ENCODE measurements at places on chromosomes 4 and X. TPM values are rescaled to one million over a fixed set of nuclear protein-coding genes. Genes with fewer than 3 reads are reported as not detected.

Gene TEX28
- not detected for total RNA-seq

Gene ZAR1
- total RNA-seq, result not detected

Gene ADAMTS3
- total RNA-seq, result 3.0 TPM

Gene DUX4
- total RNA-seq, result not detected

Gene CCSER1
- not detected for total RNA-seq

GRCh38 chrX:81241753-81242152, 39.9 kb downstream of the SH3BGRL start:
- no peak for DNase-seq

- DNase-seq, result peak; percentile 74
Observed at GRCh38 chr4:177450426-177451107, 8.3 kb upstream of the AGA start.

- DNase-seq, result no peak
Observed at GRCh38 chrX:38050806-38051205, 44.5 kb downstream of the SYTL5 start.

DNA sequence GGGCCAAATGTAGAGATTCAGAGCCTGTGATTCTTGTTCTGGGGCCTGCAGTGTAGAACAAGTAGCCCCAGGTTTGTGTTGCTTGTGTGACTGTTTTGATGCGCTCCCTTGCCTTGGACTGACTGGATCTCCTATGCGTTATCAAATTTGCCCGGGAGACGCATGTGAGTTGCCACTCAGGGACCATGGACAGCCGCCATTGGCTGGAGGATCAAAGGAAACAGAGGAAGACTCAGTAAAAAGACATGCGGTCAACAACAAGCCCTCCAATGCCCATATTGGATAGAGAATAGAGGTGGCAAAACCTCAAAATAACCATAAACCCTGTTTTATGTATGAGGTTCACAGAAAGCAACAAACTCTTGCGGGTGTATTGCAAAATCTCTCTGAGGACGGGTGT, 327.5 kb upstream of the IGFBP7 start:
- DNase-seq, result no peak

DNA sequence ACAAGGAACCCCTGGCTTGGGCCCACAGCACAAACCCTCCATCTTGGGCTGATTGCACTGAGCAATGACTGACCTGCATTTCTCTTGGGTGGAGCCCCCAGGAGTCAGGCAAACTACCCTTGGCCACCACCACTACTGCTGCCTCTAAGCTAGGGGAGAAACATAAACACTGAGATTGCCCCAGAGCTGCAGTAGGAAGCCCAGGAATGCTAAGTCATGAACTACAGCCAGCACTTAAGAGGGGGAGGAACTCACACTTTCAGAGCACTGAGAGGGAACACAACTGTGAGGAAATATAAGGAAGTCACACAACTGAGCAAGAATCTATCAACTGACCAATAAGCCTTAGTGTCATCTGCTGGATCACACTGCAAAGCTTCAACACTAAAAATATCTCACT, 111.6 kb upstream of the PPP3CA start:
- DNase-seq, result peak; percentile 45

- peak; percentile 78 for DNase-seq
Observed at GRCh38 chr4:73257651-73258435, 755 bp downstream of the ANKRD17 start.

GRCh38 chr4:39330353-39330752, 35.8 kb downstream of the RFC1 start:
- DNase-seq, result no peak

DNA sequence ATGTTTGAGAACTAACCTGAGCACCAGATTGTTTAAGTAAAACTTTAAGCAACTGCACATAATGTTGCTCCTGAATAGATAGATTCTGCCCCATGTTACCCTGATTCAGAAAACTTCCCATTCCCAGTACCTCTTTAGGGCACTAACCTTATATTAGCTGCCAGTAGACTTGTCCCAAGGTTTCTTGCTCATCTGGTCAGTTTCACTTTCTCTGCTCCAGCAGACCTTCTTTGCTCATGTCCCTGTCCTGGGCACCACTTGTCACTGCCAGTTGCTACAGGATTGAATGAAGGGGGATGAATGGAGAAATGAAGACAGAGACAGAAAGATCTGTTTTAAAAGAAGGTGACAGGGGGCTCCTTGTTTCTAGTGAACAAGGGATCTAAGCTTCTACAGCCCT, 65.2 kb upstream of the UGT2B10 start:
- DNase-seq, result no peak

DNA sequence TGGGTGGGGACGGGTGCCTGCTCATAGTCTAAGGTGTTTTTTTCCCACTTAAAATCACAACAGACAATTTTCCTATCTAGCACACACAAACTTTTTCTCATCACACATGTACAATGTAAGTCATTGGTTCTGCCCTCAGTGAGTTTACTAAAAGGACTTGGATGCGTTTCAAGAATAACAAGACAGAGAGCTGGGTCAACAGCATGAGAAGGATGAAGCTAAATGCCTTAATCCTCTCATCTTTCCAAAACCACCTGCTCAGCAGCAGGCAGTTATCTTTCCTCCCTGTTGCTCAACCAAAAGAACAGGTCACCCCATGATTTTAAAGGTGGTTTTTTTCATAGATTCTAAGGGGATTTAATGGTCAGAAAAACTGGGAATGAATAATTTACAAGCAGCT, 40.1 kb downstream of the OFD1 start:
- no peak for DNase-seq

- no peak for DNase-seq
Observed at GRCh38 chr4:55382488-55383003, 13.2 kb upstream of the TMEM165 start.

- no peak for DNase-seq
Observed at GRCh38 chr4:123476089-123476488, 79.5 kb downstream of the SPRY1 start.

GRCh38 chr4:95508421-95508820, 40.4 kb downstream of the UNC5C start:
- DNase-seq, result peak; percentile 26

DNA sequence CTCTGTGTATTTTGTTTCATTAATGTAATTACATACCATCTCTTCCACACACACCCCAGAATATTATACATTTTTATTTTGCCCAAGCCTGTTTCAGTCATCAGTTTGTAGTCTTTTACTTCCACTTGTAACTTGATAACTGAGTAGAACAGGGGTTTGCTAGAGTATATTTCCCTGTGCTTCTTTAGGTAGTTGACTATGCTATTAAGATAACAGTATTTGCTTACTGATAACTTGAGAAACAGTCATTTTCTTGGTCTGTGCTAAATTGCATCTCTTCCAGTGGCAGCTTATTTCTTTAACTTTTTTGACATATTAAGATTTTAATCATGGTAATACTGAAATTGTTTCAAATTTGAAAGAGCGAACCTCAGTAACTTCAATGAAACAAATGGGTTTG, 7.0 kb upstream of the XK start:
- no peak for DNase-seq

- no peak for DNase-seq
Observed at GRCh38 chrX:12661464-12661863, 129.7 kb upstream of the PRPS2 start.

DNA sequence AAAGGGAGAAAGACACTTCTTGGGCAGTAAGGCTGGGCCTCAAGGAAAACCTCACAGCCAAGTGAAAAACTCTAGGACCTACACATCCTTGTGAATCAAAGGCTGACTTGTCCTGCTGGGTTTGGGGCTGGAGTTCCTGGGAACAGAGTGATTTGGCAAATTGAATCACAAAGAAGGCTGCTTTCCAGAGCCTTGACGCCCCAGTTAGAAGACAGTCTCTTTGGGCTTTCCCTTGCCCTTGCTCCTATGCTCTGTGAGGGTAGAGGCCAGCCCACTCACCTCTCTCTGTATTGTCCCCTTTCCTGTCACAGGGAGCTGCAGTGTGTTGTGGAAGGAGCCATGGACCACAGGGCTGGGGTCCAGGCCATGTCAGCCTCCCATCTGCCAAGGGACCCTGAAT, 9.6 kb downstream of the AMER1 start:
- DNase-seq, result no peak

DNA sequence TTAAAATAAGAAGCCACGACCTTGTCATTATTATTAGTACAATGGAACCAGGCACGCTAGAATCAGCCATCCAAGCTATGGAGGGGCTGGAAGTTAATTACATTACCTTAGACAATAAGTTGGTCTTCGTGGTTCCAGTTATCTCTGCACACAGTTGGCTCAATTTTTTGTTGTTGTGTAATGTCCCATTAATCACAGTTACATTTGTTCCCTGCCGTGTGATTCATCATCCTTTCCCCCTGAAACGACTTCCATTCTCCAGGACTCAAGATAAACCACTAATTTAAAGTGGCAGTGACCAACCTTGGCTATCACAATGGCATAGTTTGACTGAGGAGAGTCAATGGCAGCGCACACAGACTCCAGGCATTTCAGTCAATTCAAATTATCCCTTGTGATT, 905.0 kb downstream of the RAB28 start:
- peak; percentile 3 for DNase-seq

DNA sequence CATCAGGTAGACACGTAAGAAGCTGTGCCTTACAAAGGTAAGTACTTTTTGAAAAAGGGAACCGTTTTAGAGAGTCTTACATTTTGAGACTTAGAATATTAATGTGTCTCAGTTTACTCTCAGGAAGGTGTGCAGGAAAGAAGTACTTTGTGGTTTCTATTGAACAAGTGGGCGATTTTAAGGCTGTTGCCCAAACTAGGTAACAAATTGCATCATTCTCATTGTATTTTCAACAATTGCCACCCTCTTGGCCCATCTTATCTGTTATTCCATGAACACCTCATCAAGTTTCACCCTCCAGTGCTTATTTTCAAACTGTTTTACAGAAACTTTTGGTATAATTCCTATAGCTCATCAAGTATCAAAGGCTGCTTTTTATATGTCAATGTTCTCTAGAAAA, 158.3 kb downstream of the SLC4A4 start:
- DNase-seq, result no peak

- DNase-seq, result no peak
Observed at GRCh38 chr4:120901731-120902130, 20.8 kb downstream of the PRDM5 start.

DNA sequence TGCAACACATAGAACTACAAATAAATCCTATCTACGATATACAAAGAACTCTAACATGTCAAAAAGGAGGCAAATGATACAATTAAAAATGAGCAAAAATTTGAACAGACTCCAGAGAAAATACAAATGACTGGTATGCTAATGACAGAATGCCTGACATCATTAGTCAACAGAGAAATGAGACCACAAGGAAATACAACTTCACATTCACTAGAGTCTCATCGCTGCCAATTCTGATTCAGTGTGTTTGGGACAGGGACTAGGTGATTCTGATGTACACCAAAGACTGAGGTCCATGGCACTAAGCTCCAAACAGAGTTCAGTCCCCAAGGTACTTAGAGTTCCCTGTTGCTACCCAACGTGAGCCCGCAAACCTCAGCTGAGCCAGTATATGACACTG, 23.4 kb downstream of the SLC2A9 start:
- no peak for DNase-seq

- no peak for DNase-seq
Observed at GRCh38 chrX:110338935-110339334, 19.7 kb upstream of the RTL9 start.

DNA sequence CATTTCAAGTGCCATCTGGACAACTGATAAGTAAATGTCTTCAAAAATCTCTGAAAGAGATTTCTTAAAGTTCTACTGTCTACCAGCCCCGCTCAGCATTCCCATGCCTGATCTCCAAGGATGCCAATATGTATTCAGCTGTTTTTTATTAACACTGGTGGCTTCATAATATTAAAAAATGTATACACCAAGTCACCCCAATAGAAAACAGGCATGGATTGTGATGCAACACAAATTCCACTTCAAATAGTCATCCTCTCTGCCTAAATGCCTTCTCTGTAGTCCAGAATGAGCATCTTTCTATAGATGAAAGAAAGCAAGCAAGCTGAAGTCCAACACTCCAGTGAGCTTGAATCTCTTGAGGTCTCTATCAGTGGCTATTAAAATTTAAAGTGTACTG, 152.2 kb upstream of the PPARGC1A start:
- peak; percentile 99 for DNase-seq

GRCh38 chr4:41176340-41176739, 38.0 kb downstream of the APBB2 start:
- DNase-seq, result peak; percentile 76

GRCh38 chrX:12919051-12919450, 12.6 kb downstream of the TLR8 start:
- no peak for DNase-seq

DNA sequence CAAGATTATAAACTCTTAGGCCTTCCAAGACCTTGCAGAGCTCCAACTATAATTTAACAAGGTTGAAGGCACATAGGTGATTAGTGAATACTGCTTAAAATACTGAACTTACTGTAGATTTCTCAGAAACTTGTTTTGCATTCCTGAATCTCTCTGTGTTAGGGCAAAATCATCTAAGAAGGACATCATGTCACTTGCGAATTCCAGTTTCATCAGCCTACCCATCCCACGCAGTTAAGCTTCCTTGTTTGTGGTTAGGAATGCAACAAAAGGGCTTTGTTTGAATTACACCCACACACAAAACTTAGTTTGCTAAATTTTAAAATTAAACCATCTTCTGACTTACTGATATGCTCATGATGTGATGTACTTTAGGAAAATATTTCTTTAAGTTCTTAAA, 174.0 kb downstream of the SOWAHB start:
- peak; percentile 64 for DNase-seq

DNA sequence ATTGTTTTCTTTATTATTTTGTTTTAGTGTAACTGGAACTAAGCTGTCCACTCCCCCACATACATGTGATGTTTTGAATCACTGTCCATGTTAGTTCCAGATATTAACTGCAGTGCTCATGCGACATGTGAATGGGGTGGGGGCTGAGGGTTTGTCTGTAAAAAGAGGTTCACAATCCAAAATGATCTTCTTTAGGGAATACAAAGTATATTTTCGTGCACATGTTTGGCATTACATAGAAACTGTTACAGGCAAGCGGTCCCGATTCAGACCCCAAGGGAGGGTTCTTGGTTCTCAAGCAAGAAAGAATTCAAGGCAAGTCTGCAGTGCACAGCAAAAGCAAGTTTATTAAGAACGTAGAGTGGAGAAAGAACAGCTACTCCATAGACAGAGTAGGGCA, 296.5 kb upstream of the CLNK start:
- DNase-seq, result no peak

GRCh38 chrX:40082447-40083119, 15.2 kb downstream of the BCOR start:
- no peak for DNase-seq

DNA sequence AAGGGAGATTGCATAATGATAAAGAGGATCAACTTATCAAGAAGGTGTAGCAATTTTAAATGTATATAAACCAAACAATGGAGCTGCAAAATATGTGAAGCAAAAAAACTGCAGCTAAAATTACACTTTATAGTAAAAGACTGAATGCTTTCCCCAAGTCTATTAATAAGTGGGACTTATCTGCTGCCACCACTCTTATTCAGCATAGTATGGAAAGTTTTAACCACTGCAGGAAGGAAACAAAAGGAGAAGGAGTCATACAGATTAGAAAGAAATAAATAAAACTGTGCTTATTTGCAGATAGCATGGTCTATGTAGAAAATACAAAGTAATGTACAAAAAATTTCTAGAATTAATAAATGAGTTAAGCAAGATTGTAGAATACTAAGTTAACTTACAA, 94.1 kb upstream of the GK2 start:
- DNase-seq, result no peak

Measured in fibroblast of villous mesenchyme (primary cell).